ENCODE measurements at places on chromosomes 5 and 9.

DNA sequence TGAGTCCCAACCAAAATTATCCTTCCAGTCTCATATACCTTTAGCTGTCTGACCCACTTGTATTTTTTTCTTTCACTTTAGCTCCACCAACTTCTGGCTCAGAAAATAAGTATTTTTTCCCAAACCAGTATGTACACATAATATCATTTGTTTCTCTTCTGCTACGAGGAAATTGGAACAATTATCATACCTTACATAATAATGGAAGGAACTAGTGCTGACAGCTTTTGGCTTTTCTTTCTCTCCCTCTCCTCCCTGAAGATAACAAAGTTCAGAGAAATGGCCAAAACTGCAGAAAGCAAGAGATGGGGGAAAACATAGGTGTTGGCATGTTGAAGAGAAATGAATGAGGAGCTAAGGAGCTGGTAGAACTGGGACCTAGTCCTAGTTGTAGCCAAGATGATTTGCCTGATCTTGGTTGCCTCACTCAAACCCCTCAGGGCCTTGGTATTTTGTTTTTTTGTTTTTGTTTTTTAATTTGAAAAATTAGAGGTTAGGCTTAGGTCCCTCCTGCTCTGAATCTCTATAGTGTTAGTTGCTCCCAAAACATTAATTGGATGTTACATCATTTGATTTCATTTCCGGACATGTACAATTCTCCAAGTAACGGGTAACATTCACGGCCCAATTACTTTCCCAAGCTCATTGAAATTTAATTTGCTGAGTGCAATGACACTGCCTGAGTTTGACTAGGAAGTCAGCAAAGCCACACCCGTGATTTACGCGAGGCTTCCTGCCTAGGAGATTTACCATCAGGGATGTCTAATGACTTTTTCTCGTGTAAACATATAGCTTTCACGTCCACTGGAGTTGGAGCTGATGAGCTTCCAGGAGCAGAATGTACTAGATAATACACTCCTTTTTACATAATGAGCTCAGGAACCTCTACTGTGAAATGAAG is 291.6 kb downstream of the TLE1 start:
- DNase-seq: no peak

GRCh38 chr9:35273591-35273990 is 111.8 kb downstream of the UNC13B start:
- no peak for DNase-seq

DNA sequence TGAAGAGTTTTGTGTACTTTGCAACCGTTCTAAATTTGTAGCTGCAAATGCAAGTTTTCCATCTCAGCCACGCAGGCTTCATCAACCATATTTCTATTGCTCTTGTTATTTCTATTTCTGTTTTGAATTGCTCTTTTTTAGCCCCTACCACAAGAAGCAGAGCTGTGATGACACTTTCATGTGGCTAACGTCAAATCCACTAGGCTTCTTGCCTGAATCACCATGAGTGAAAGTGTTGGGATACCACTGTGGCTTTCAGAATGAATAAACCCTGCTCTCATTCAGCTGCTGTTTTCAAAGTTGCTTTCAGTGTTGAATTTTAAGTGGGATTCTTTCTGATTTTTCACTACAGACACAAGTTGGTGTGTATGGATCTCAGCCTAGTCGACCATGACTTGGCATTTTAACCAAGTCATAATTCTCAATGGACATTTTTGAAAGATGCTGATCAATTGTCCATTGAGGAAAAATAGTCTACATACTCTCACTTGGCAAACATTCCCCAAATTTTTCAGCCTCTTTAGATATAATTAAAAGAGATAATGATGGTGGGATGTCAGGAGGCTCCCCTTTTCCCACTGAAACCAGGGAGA is 41.0 kb upstream of the MTAP start:
- peak; percentile 19 for DNase-seq

DNA sequence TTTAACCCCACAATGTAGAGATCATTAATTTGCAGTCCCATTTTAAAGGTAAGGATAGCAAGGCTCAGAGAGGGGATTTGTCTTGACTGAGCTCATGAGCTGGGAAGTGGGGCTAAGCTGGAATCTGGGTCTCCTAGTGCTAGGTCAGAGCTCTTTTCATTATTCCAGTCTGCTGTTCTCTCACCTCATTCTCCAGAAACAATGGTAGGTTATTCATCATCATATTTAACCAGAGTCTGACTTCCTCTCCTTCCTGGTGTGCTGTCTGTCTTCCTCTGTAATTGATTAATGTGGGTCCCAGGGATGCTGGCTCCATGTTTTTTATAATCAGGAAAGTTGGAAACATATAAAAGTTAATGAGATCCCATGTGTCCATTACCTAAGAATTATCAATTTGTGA is 20.6 kb downstream of the C9orf43 start:
- DNase-seq: no peak

DNA sequence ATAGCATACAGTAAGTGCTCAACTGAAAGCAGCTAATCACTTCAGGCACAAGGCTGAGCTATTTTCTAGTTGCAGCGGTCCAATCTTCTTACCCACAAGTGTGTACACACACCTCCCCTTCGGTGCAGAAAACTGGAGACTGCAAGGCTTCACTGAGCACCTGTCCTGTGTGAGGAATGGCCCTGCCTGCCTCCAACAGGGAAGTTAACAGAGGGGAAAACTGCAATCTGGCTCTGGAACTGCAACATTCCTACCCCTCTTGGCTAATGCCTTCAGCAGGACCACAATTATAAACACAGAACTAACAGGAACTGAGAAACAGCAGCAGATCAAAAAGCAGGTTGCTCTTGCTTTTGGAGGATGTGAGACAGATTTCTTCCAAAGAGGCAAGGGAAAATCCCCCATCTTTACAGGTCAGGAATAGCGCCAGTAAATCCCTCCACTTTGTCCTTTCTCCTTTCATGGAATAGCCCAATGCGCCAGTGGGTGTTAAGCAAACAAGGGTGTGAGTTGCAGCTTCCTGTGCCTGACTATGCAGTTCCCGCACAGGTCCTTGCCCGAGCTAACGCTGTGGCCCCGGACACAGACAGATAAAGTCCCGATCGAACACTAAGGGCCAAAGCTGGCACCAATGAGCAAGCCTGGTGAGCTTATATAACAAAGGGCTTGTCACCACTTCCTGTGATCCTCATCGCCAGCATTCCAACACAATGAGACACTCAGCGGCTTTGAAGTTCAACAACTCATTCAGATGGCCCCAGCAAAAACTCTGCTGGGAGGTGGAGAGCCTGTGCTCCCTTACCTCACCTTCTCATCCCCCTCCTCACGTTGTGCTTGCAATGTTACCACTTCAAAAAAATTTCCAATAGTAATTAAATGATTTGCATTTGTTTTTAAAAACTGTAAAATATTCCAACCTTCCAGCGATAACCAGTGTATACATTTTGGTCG is 21.5 kb downstream of the SHB start:
- no peak for DNase-seq

DNA sequence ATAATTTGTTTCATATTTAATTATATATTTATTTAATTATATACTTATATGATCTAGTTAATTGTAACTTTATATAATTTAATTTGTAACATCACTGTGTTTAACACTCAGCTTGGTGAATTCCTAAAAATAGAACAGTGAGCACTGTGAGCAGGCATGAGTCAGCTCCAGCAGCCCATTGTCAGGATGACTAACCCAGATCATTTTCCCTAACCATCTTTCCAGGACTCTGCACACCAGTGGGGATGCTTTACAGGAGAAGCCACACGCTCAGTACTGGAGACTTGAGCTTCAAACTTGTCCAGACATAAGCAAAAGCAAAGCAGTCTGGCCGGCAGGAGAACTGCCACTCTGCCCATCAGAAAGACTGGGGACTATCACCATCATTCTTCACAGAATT is 446.2 kb upstream of the TRPC7 start:
- no peak for DNase-seq

DNA sequence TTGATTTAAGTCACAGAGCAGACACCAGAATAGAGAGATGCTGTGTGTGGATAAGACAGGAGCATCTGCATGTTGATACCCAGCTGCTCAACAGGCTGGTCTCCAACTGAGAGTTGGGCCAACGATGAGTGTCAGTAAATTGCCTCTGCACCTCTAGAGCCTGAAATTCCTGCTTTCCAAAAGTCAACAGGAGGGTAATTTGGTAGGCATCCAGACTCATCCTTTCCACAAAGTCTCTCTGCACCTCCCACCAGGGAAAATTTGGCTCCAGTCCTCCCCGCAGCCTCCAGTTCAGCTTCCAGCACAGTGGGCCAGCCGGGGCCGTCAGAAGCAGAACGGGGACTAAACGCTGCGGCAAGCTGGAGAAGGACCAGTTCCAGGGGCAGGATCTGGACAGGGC is 136.9 kb downstream of the RFK start:
- DNase-seq: no peak

All from GM12878 (cell line).